ENCODE measurements at places on chromosomes 16 and 17.
A peak's percentile ranks its signal among the peaks of the same experiment; 100 is the strongest.

DNA sequence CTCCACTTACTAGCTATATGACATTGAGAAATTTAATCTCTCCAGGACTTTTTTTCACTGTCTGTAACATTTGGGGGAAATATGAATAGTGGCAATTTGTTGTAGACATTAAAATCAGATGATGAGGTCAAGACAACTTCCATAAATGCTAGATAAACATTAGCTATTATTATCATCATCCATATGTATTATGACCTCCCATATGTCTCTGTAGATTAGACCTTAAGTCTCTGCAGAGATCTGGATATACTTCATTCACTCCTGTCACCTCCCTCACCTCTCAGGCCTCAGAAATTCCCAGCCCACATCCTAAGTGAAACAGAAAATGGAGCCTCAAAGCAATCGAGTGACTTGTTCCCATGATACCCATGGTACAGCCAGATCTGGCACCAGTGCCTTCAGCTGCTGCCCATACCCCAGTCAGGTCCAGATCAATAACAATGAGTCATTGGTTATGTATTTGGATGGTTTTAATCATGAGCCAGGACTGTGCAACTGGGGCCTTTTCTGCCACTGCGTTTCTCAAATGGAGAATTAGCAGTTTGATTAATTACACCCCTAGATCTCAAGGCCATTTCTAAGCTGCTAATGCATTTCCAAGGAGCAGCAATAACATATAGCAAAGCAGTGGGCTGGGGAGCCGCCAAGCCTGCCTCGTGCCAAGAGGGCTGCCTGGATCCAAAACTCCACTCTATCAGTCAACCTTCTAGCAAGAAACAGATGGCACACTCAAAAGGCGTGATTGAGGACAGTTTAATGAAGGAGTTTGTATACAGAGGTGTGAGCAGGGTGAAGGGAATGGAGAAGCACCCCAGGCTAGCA lies 2.6 kb upstream of the FDXR start:
- no peak for DNase-seq

DNA sequence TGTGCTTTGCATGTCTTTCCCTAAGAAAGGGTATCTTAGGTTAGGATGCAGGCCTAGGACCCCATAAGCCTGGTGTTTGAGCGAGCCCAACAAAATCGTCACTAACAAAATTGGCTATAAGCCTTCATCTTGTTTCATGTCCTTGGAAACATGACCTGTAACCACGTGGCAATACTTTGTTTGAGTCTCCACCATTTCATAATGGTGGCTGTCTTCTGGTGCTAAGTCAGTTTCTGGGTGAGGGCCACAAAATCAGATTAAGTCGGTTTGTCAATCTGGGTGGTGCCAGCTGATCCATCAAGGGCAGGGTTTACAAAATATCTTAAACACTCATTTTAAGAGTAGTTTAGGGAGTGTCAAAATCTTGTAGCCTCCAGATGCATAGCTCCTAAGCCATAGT lies 33.0 kb downstream of the C16orf54 start:
- no peak for DNase-seq

- no peak for DNase-seq
Measured at GRCh38 chr16:29791845-29792807, 1.6 kb downstream of the KIF22 start.

GRCh38 chr17:79840269-79840988 lies 1.2 kb upstream of the CBX4 start:
- DNase-seq: peak; percentile 46

DNA sequence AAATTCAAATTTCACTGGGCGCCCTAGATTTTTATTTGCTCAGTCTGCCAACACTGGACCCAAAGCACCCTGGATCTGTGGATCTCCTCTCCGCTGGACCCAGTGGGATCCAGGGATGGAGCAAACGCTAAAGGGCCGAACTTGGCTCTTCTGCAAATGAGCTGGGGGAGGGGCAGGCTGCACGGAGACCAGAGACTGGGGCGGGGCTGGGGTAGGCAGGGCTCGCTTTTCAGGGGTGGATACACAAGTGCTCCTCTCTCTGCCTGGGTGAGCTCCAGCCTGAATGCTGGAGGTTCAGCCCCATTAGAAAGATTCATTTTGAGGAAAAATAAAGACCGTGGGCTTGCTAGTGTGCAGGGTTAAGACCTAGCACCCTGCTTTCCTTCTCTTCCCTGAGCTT lies 8.9 kb downstream of the CBX4 start:
- DNase-seq: no peak

DNA sequence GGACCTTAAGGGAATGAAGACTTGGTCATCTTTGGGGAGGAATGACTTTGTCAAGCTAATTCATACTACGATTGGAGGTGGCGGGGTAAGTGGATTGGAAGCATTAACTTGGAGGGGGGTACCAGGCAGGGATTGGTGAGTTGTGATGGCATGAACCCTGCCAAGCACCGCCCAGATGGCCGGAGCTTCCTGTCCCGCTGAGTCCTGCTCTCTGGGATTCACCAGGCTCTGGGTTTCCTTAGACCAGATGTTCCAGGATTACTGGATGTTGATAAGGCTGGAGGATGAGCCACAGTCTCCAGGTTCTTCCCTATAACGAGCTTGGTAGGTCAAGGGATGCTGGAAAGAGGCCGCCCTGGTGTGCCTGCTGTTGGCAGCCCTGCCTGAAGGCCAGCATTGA lies 154.9 kb downstream of the SDK2 start:
- no peak for DNase-seq

DNA sequence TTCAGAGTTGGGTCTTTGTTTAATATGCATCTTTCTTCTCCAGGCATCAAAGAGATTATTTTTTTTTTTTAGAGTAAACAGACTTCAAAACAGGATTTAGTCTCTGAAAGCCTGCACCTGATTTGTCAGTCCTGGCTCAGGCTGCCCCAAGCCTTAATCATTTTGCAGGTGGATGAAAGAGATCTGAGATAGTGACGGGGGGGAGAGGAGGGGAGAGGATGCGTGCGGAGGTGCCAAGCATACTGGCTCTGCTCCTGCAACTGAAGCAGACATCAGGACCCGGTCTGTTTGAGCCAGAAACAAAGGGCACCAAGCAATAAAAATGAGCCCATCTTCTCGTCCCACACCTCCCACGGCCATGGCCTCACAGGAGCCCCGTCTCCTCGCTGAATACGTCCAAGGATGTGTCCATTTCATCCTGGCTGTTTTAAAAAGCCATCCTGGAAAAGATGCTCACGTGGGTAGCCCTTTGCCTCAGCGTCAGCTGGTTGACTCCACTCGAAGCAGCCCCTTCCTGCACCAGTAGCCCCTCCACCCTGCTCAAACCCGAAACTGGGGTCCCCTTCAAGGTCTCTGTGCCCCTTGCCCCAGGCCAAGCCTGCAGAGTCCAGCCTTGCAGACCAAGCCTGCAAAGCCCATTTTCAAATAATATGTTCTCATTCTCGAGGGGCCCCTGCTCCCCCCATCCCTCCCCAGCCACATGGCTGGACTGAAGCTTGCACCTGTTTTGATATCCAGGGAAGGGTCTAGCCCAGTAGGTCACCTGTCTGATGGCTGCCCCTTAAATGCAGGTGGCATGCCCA lies 84.8 kb upstream of the TNRC6C start:
- DNase-seq: no peak

- no peak for DNase-seq
Measured at GRCh38 chr17:10069301-10069700, 129.1 kb downstream of the GAS7 start.
